Ovary (tissue), 10 donors: ENCODE measurements at places on chromosomes 2 and 18. TPM values are rescaled to one million over a fixed set of nuclear protein-coding genes. Genes with fewer than 3 reads are reported as not detected.

FER1L5 gene
- 0.34 TPM for total RNA-seq

SPP2 gene
- total RNA-seq = 0.34 TPM

SOX11 gene
- total RNA-seq = not detected

EMILIN1 gene
- total RNA-seq = 264 TPM

SCN1A gene
- not detected for total RNA-seq

PID1 gene
- total RNA-seq = 26.8 TPM

ZBTB7C gene
- total RNA-seq = 20.1 TPM

TCF23 gene
- 72.2 TPM for total RNA-seq

MPPE1 gene
- total RNA-seq = 20.1 TPM

SP9 gene
- total RNA-seq = not detected

SUCLG1 gene
- 58.1 TPM for total RNA-seq

DNA sequence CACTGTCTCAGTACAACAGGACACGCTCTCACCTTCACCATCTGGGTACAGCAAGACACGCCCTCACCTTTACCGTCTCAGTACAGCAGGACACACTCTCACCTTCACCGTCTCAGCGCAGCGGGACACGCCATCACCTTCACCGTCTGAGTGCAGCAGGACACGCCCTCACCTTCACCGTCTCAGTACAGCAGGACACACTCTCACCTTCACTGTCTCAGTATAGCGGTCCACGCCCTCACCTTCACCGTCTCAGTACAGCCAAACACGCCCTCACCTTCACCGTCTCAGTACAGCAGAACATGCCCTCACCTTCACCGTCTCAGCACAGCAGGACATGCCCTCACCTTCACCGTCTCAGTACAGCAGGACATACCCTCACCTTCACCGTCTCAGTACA is 109.9 kb upstream of the CTDP1 start:
- H3K4me3 ChIP-seq = no peak overlapping the region
- H3K36me3 ChIP-seq = no peaks in the 10 kb centered on the region
- no peak overlapping the region for H3K27ac ChIP-seq

- no peaks in the 10 kb centered on the region for H3K27me3 ChIP-seq
- no peak overlapping the region for H3K4me3 ChIP-seq
- no peak overlapping the region for H3K27ac ChIP-seq
These were observed 79.8 kb downstream of the VSNL1 start for GRCh38 chr2:17620280-17620679.

DNA sequence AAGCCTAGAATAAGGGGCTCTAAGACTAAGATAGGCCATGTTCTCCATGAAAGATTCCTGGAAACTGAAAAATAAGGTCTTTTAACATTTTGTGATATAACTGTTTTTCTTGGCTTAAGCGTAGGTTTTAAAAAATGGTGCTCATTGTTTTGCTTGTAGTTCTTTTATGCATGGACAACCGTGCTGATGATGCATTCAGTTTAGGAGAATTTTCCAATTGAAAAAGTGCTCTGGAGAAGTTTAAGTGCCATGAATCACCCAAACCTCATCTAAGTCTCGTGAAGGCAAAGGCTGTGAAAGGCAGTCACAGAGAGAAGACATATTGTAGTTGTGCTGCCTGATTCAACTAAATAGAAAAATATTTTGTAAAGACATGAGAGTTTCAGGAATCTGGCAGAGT is 111.8 kb upstream of the GAREM1 start:
- no peak overlapping the region for H3K4me3 ChIP-seq
- DNase-seq = no peak
- H3K36me3 ChIP-seq = no peaks in the 10 kb centered on the region
- no peaks in the 10 kb centered on the region for H3K27me3 ChIP-seq

- no peak for DNase-seq
- no peaks in the 10 kb centered on the region for H3K36me3 ChIP-seq
- H3K27me3 ChIP-seq = no peaks in the 10 kb centered on the region
- H3K4me1 ChIP-seq = peaks cover 14% of the 10 kb centered on the region
- H3K27ac ChIP-seq = no peak overlapping the region
- H3K4me3 ChIP-seq = no peak overlapping the region
These were observed 106.5 kb downstream of the ZNF532 start for GRCh38 chr18:58970943-58971790.

DNA sequence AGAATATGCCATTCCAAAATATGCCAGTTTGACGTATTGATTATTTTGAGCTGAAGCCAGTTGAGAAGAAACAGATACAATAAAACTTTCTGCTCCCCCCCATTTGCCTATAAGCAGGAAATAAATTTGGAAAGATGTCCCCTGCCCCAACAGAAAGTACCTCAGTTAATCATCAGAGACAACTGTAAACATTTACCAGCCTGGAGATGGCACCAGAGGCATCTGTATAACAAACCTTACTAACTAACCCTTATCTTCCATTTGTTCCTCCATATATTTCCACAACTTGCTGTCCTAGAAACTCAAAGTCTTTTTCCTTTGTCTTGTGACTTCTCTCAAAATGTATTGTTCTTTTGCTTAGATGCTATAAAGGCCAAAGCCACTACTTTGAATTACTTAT is 93.8 kb downstream of the AKAIN1 start:
- H3K4me3 ChIP-seq = no peak overlapping the region
- DNase-seq = no peak
- no peaks in the 10 kb centered on the region for H3K27me3 ChIP-seq
- no peaks in the 10 kb centered on the region for H3K36me3 ChIP-seq

DNA sequence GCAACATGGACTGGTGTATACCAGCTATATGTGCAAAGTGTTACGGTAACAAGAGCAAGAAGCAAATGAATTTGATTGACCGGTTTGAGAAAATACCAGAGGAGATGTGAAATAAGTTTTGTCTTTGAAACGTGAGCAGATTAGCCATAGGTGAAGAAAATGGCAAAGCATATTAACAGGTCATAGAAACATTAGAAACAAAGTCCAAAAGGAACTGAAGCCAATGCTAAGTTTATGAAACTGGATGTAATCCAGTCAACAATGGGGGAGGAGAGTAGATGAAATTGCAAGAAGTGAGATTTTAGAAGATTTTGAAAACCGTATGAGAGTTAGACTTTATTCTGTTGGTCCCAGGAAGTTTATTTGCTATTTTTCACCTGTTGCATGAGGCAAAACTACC is 1315.4 kb upstream of the CHAC2 start:
- H3K27ac ChIP-seq = no peak overlapping the region
- DNase-seq = no peak
- no peak overlapping the region for H3K4me3 ChIP-seq
- H3K27me3 ChIP-seq = no peaks in the 10 kb centered on the region
- H3K4me1 ChIP-seq = no peaks in the 10 kb centered on the region

- H3K4me3 ChIP-seq = no peak overlapping the region
- no peak overlapping the region for H3K27ac ChIP-seq
- DNase-seq = no peak
- H3K27me3 ChIP-seq = no peaks in the 10 kb centered on the region
These were observed 6.3 kb upstream of the RAB31 start for GRCh38 chr18:9701609-9702349.

- H3K36me3 ChIP-seq = no peaks in the 10 kb centered on the region
- H3K4me1 ChIP-seq = no peaks in the 10 kb centered on the region
- H3K27ac ChIP-seq = no peak overlapping the region
- H3K4me3 ChIP-seq = no peak overlapping the region
- no peak for DNase-seq
These were observed 519.2 kb upstream of the MYT1L start for GRCh38 chr2:2850218-2850755.

- no peaks in the 10 kb centered on the region for H3K27me3 ChIP-seq
- H3K36me3 ChIP-seq = no peaks in the 10 kb centered on the region
- no peaks in the 10 kb centered on the region for H3K4me1 ChIP-seq
- no peak overlapping the region for H3K4me3 ChIP-seq
- no peak for DNase-seq
- no peak overlapping the region for H3K27ac ChIP-seq
These were observed 69.2 kb downstream of the NABP1 start for GRCh38 chr2:191747170-191747530.

DNA sequence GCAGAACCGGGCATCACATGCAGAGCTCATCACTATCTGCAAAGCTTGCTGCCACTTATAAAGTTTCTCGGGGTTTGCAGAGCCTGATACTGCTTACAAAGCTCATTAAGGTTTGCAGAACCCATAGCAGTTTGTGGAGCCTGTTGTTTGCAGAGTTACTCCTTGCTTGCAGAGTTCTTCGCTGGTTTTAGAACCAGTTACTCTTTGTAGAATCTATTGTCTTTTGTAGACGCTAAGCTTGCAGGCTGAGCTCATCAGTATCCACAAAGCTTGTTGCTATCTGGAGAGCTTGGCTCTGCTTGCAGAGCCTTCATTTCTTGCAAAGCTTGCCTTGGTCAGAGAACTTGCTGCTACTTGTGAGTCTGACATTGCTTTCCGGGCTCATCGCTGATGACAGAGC is 106.9 kb downstream of the CELF4 start:
- no peak overlapping the region for H3K27ac ChIP-seq
- H3K36me3 ChIP-seq = no peaks in the 10 kb centered on the region
- no peak overlapping the region for H3K4me3 ChIP-seq
- H3K4me1 ChIP-seq = peaks cover 2% of the 10 kb centered on the region
- no peak for DNase-seq
- H3K27me3 ChIP-seq = no peaks in the 10 kb centered on the region

DNA sequence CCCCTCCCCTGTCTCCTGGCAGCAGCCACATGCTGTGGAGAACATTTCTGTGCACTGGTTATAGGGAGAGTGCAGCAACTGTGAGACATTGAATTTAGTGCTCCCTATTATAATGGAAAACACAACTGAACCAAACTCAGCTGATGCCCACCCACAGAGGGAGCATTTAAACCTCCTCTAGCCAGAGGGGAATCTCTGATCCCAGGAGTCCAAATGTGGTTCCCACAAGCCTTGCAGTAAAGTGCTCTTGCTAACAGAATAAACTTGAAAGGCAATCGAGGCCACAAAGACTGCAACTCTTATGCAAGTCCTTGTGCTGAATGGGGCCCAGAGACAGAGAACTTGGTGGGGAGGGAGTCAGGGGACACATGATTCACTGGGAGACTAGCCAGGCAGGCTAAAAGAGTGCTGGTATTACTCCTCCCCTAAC is 638.8 kb upstream of the VRK2 start:
- no peak overlapping the region for H3K27ac ChIP-seq
- H3K27me3 ChIP-seq = no peaks in the 10 kb centered on the region
- no peaks in the 10 kb centered on the region for H3K36me3 ChIP-seq

GRCh38 chr2:31136732-31137131 is 1.5 kb downstream of the GALNT14 start:
- no peak overlapping the region for H3K27ac ChIP-seq
- H3K27me3 ChIP-seq = no peaks in the 10 kb centered on the region
- peaks cover 5% of the 10 kb centered on the region for H3K4me1 ChIP-seq

- H3K36me3 ChIP-seq = no peaks in the 10 kb centered on the region
- peaks cover 7% of the 10 kb centered on the region for H3K4me1 ChIP-seq
- H3K4me3 ChIP-seq = no peak overlapping the region
- no peaks in the 10 kb centered on the region for H3K27me3 ChIP-seq
- DNase-seq = no peak
These were observed 185.5 kb upstream of the FN1 start for GRCh38 chr2:215621381-215621780.

- no peak overlapping the region for H3K27ac ChIP-seq
- no peak for DNase-seq
- H3K4me3 ChIP-seq = no peak overlapping the region
- no peaks in the 10 kb centered on the region for H3K4me1 ChIP-seq
- no peaks in the 10 kb centered on the region for H3K36me3 ChIP-seq
These were observed 332.1 kb upstream of the SOX11 start for GRCh38 chr2:5360081-5360480.

DNA sequence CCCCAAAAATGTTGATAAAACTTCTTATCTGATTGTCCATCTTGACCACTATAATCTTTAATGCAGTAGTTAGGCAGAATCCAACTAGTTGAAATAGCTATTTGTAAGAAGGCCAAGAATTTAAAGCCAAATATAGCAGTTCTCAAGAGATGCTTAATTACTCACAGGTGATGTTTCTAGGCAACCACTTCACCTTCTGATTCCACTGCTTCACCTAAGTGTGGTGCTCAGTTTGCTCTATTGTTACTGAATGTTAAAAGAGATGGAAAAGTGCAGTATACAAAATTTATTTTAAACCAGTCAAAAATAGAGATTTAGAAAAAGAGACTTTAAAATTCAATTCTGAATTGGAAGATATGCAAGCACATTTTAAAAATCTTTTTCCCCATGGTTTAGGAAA is 539.4 kb downstream of the ZNF804A start:
- no peaks in the 10 kb centered on the region for H3K27me3 ChIP-seq
- no peak overlapping the region for H3K27ac ChIP-seq
- H3K4me1 ChIP-seq = no peaks in the 10 kb centered on the region
- DNase-seq = no peak

- DNase-seq = no peak
- no peaks in the 10 kb centered on the region for H3K27me3 ChIP-seq
- no peaks in the 10 kb centered on the region for H3K36me3 ChIP-seq
- H3K4me3 ChIP-seq = no peak overlapping the region
- H3K27ac ChIP-seq = no peak overlapping the region
- H3K4me1 ChIP-seq = no peaks in the 10 kb centered on the region
These were observed 232.8 kb downstream of the DYM start for GRCh38 chr18:49227441-49228165.

DNA sequence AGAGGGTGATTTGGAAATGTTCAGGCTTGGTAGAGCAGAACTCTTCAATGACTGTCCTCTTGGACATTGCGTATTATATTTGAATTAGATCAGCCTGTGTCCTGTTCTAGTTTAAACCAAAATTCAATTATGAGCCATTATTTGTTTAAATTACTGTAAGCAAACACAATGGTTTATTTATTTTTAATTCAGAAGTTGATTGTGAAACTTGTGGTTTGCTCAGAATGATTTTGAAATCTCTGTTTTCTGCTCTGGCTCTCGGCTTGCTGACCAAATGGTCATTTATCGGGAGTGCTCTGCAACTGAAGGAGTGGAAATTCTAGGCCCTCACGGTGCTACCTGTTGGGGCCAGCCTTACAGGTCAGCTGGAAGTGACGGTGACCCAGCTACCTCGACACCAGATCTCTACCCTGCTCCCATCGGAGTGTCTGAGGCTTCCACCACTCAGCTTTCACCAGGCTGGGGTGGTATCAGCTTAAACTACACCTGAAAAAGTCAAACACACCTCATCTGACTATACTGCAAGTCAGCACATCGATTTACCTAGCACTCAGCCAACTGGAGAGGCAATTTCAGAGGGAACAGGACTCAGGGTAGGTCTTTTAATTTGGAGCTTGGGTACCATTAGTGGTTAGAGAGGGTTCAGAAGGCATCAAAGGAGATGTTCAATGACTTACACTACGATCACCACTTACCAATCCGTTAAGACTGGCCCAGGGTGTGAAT is 36.8 kb upstream of the GPD2 start:
- H3K4me1 ChIP-seq = peaks cover 4% of the 10 kb centered on the region
- no peaks in the 10 kb centered on the region for H3K27me3 ChIP-seq
- peak overlapping the region; percentile 53 for H3K4me3 ChIP-seq
- DNase-seq = peak; percentile 35
- H3K36me3 ChIP-seq = no peaks in the 10 kb centered on the region
- H3K27ac ChIP-seq = peak overlapping the region; percentile 96

DNA sequence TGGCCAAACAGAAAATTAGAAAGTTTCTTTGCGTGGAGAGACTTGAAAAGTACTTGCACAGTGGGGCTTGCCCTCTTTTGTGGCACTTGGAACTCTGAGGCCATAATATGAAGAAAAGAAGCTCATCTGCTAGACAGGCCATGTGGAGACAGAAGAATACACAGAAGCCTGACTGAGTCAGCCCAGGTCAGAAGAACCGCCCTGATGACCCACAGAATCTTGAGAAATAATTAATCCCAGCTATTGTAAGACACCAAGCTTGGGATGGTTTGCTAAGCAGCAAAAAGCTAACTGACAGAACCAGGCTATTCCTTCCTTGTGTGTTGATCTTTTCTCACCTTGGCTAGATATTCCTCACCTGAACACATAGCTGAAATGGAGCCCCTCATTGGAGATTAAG is 33.7 kb downstream of the G6PC2 start:
- no peak overlapping the region for H3K27ac ChIP-seq
- H3K36me3 ChIP-seq = no peaks in the 10 kb centered on the region
- no peak for DNase-seq
- no peaks in the 10 kb centered on the region for H3K27me3 ChIP-seq
- H3K4me1 ChIP-seq = no peaks in the 10 kb centered on the region
